ENCODE measurements at places on chromosomes 1 and 21. TPM values are rescaled to one million over a fixed set of nuclear protein-coding genes. Genes with fewer than 3 reads are reported as not detected.

DNA sequence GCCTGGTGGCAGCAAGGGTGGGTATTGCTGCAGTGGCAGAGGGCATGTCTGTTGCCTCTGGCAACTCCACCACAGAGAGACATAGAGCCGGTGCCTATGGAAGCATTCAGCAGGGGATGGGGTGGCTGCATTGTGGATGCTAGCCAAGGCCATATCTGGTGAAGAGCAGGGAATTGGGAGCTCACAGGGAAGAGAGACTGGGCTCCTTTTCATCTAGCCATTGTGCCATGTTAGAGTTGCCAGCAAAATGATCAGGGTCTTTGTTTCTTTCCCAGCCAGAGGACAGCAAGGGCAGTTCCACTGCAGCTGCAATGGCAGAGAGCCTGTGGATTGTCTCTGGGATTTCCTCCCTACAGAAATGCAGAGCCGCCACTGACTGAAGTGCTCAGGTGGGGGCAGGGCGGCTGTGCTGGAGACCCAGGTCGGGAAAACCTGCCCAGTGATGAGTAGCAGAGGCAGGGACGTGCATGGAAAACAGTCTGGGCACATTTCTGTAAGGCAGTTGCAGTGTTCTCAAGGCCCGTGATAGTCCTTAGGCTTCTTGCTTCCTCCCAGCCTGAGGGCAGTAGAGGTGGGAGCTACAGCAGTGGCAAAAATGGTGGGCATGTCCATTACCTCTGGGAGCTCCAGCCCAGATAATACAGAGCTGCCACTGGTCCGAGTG lies 40.2 kb upstream of the CYP4X1 start:
- DNase-seq, result no peak

DNA sequence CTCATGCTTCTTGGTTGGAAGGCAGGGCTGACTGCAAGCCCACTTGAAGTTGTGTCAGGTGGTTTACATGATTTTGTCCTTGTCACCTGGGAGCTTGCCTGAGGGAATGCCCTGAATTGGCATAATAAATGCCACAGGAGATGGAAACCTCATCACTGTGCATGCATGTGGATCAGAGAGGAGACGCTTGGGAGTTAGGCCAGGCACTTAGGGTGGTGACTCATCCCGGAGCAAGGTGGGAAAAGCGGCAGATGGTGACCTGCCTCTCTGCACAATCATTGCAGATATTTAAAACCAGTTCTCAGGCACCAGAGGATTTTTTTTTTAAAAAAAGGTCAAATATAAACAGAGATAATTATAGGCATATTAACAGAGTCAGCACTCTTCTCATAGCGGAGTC lies 202.2 kb upstream of the KIAA0040 start:
- no peak for DNase-seq

DNA sequence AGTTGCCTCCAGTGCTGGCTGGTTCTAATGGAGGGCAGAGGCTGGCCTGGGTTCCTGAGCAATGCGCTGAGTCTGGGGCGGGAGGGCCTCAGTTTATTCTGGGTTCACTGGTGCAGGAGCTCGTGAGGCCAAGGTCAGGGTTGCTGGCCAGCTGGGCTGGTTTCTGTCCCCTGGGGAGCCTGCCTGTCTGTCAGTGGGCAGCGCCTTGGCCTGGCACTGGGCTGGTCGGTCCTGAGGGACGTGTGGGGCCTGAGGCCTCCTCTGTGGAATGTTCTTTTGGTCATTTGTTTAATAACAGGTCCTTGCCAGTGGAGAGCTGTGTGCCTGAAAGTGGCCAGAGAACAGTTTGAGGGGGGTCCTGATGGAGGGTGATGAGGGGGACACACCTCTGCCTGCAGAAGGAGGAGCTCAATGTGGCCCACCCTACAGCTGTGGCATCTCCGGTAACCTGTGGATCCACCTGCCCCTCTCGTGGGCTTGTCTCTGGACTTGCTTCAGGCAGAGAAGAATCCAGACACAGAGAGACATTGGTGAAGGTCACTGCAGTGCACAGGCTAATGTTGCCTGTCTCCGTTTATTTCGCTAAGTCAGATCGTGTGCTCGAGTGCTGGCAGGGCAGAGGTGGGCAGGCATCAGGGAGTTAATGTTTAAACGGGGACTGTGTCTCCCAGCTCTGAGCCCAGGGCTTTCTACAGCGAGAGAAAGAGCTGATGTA lies 34.6 kb downstream of the COQ8A start:
- no peak for DNase-seq

- no peak for DNase-seq
Observed at GRCh38 chr1:231272173-231272572, 31.2 kb downstream of the GNPAT start.

GLIS1 gene
- total RNA-seq, result 0.21 TPM

FCRL3 gene
- total RNA-seq, result not detected

- no peak for DNase-seq
Observed at GRCh38 chr1:37661401-37661800, 26.7 kb upstream of the RSPO1 start.

KANK4 gene
- 0.22 TPM for total RNA-seq

- DNase-seq, result no peak
Observed at GRCh38 chr1:238499021-238499420, 608.3 kb upstream of the ZP4 start.

- no peak for DNase-seq
Observed at GRCh38 chr1:200558866-200559459, 61.6 kb downstream of the KIF14 start.

DNA sequence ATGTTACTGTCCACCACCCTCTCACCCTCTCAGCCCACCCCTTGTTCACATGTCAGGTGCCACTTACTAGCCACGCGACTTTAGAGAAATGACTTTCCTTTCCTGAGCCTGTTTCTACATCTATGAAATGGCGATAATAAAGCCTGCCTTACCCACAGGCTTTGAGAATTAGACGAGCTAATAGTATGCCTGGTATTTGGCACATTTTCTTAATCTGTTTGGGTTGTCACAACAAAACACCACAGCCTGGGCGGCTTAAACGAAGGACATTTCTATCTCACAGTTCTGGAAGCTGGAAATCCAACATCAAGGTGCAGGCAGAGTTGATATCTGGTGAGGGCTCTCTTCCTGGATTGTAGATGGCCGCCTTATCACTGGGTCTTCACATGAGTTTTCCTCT lies 273.9 kb upstream of the FMN2 start:
- no peak for DNase-seq

DNA sequence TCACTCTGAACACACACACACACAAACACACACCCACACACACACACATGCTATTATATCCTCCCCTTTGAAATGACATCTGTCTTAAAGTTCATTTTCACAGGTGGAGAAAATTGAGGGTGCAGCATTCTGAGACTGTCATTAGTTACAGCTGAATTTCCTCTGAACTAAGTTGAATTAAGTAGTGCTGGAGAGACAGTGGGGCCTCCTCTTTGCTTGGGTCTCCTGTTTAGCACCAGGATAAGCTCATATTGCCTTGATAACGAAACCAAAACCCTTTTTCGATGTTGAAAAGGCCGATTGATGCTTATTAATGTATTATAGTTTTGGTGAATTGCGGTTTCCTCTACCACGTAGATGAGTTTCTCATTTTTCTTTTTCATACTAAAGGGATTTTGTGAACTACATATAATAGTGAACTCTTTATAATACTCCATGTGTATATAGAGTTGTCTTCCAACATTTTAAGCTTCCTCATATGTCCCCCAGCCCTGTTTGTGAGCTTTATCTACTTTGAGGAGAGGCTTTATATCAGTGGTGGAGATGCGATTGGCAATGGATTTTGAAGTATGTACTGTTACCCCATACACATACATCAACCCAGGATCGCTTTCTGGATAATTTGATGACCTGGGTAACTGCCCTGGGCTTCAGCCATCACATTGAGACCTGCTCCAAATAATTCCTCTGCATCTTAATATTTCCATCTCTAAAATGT lies 17.4 kb downstream of the DYNLT5 start:
- no peak for DNase-seq

DNA sequence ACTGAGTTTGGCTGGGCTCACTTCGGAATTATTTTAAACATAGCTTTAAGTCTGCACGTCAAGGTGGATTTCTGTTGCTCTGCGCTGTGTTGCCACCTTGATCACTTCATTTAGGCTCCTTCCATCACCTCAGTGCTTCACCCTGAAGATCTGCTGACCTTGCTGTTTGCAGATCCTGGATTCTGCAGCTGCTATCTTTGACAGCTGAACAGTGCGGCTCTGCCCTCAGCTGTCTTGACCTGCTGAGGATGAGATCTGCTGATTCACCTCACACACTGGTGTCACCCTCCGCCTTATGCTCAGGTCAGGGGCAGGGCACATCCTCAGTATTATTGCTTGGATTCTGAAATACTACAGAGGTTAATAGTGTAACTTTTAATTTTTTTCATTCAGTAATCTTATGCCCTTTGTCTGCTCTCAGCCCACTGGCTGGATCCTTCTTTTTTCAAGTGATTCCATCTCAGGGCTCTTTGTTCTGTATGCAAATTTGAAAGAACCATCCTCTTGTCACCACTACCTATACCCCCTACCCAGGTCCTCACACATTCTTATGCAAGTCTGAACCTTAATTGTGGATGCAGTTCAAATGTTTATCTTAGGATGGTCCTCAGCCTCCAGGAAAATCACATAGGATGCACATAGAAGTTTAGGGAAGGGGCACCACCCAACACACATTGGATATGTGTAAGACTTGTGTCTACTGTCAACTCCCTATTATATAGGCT lies 364.0 kb downstream of the OLFM3 start:
- DNase-seq, result no peak

DNA sequence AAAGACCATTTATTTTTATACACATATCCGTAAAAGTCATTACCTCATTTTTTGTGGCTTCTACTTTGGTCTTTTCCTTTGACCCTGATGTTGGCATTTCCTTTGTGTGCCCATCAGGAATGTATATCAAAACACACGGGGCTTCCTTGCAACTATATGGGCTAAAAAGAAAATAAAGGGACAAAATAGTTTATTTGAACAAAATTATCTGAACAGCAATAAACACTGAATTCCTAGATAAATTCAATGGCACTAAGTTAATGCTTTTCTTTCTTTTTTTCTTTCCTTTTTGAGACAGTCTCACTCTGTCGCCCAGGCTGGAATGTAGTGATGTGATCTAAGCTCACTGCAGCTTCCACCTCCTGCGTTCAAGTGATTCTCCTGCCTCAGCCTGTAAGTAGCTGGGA lies 45.2 kb downstream of the EPRS1 start:
- DNase-seq, result no peak

- DNase-seq, result no peak
Observed at GRCh38 chr1:7781923-7782495, 2.1 kb upstream of the PER3 start.

DNA sequence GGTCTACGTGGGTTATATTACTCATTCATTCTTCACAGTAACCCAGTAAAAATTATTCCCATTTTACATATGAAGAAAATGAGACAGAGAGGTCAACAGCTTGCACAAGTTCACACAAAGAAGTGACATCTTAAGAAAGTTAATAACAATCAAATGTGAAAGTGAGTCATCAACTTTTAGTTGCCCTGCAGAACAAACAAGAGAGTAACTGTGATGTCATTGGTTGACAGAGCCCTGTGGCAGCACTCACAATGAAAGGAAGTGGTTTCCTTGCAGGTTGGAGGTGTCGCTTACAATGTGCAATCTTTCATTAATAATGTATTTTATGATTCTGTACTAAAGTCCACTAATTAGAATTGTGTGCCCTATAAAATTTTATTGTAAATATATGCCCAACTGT lies 369.6 kb downstream of the RYR2 start:
- DNase-seq, result no peak

DNA sequence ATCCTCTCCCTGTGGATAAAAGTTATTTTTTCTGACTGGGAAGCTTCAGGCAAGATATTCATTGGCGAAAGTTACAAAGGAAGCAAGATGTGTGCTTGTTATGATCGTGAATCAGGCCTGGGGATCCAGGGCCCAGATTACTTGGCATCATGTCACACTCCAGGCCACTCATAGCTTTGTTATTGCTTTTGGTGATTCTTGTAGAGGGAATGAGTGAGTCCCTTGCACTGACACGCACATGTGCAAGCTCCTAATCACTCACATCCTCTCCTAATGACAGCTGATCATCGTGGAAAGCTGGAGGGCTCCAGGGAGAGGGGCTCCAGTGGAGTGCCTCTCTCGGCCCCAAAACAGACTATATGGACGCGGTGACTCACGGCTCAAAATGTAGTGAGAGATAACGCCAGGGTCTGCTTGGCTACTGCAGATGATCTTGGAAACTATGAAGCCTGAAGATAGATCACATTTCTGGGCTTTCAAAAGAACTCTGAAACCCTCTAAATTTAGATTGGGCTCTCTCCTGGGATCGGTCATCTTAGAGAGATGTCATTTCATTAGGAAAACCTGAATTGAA lies 481.1 kb upstream of the USP24 start:
- no peak for DNase-seq

DCST1 gene
- not detected for total RNA-seq

RCSD1 gene
- total RNA-seq, result 0.69 TPM

DNA sequence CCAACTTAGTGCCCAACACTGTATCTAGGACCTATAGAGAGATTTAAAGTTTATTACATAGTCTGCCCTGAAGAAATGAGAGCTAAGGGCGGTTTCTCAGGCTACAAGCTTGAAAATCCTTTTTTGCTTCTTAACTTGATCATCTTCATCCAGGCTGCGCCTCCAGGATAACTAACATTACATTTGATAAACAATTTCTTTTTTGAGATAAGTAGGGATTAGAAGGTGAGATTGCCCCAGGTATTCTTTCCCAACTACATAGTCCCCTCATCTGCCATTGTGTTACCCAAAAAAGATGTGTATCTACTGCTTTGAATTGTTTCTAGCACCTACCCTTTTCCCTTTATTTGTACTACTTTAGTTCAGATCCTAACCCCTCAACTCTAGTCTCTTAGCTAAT lies 25.4 kb downstream of the NUF2 start:
- no peak for DNase-seq

CCDC181 gene
- total RNA-seq, result 3.7 TPM
